Caco-2 (cell line): ENCODE measurements at places on chromosomes 13 and 19.

DNA sequence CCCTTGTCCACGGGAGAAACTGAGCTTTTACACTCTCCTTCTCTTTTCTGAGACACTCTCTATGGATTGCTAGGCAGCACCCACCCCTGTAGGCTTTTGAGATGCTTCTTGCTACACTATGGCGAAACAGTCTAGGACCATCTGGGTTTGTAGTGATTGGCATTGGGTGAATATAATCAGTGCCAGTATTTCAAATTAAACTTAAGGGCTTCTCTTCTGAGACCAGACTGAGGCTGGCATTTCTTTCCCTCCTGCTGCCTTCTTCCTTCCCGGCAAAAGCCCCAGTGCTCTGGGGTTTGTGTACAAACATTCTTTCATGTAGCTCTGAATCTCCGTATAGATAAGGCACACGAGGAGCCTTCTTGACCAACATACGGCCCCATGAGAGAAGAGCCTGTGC lies 276.7 kb downstream of the SLC7A1 start:
- H3K27me3 ChIP-seq = no peaks in the 10 kb centered on the region
- H3K4me1 ChIP-seq = no peaks in the 10 kb centered on the region
- no peak overlapping the region for H3K4me3 ChIP-seq
- H3K27ac ChIP-seq = no peak overlapping the region
- H3K36me3 ChIP-seq = no peaks in the 10 kb centered on the region

DNA sequence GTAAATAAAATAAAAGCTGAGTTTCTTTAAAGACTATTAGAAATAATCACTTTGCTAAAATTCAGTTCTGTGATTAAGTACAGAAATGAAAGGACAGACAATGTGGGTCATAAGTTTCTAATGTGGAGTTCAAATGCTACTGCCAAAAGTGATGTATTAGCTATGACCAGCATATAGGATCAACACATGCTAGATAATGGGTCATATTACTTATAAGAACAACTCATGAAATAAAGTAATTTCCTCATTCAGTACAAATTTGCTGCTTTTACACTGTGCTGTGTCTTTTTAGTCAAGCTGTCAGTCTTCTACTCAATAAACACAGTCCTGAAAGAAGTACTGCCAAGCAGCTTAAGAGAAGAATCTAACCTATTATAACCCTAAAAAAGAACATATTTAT lies 135.2 kb downstream of the VWA8 start:
- no peaks in the 10 kb centered on the region for H3K4me1 ChIP-seq
- H3K36me3 ChIP-seq = no peaks in the 10 kb centered on the region
- DNase-seq = no peak
- H3K27ac ChIP-seq = no peak overlapping the region
- no peaks in the 10 kb centered on the region for H3K27me3 ChIP-seq

- no peaks in the 10 kb centered on the region for H3K36me3 ChIP-seq
- no peak overlapping the region for H3K4me3 ChIP-seq
- H3K27ac ChIP-seq = no peak overlapping the region
- H3K4me1 ChIP-seq = no peaks in the 10 kb centered on the region
- DNase-seq = no peak
Observed at GRCh38 chr13:25827831-25828465, 223.9 kb downstream of the SHISA2 start.

DNA sequence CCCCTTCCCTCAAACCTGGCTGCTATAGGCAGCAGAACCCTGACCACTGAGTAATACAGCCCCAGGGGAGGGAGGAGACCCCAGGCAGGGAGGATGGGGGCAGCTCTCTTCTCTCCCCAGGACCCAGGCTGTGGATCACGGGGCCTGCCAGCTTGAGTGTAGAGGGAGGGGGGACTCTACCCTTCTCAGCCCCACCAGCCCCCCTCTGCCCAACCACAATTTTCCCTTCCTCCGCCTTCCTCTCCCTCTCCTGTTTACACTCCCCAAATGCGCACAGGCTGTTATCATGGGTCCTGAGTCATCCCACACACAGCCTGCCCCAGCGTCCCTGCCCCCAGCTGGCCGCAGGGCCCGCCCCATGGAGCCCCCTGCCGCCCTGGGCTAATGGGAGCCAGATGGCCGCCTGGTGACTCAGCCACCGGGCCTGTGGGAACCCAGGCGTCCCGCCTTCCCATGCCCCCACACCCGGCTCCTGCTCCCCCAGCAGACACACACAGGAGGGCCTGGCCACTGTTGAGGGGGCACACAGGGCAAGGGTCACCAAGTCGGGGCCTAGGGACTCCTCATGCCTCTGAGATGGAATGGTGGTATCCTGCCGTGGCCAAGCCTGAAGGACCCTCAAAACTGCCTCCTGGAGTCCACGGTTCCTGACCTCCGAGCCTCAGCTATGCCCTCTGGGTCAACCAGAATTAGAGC lies 13.6 kb downstream of the CCDC97 start:
- H3K4me1 ChIP-seq = peaks cover 43% of the 10 kb centered on the region
- no peaks in the 10 kb centered on the region for H3K27me3 ChIP-seq
- no peak for DNase-seq
- H3K4me3 ChIP-seq = no peak overlapping the region
- peak overlapping the region; percentile 46 for H3K27ac ChIP-seq
- H3K36me3 ChIP-seq = peaks cover 4% of the 10 kb centered on the region

- DNase-seq = no peak
- H3K27me3 ChIP-seq = no peaks in the 10 kb centered on the region
- no peak overlapping the region for H3K4me3 ChIP-seq
- H3K4me1 ChIP-seq = no peaks in the 10 kb centered on the region
- no peaks in the 10 kb centered on the region for H3K36me3 ChIP-seq
- no peak overlapping the region for H3K27ac ChIP-seq
Observed at GRCh38 chr13:106296723-106297122, 238.7 kb downstream of the EFNB2 start.

DNA sequence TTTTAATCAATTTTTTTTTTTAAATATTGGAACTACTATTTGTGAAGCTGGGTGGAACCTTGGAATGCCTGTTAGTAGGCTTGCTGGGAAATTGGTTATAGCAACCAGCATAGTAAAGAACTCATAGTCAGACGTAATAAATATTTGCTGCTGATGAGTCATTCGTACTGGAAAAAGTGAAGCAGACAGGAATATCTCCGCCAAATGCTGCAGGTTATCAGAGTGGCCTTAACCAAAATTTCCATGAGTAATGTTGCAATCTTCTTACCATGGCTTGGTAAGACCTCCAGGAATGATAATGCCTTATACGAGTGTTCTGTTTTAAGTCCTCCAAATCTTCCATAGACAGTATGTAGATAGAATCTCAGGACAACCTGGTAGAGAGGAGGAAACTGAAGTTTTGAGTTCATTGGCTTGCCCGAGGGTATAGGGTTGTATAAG lies 34.2 kb downstream of the MBNL2 start:
- H3K4me1 ChIP-seq = peaks cover 76% of the 10 kb centered on the region
- peak overlapping the region; percentile 98 for H3K27ac ChIP-seq
- DNase-seq = peak; percentile 67
- H3K4me3 ChIP-seq = no peak overlapping the region

DNA sequence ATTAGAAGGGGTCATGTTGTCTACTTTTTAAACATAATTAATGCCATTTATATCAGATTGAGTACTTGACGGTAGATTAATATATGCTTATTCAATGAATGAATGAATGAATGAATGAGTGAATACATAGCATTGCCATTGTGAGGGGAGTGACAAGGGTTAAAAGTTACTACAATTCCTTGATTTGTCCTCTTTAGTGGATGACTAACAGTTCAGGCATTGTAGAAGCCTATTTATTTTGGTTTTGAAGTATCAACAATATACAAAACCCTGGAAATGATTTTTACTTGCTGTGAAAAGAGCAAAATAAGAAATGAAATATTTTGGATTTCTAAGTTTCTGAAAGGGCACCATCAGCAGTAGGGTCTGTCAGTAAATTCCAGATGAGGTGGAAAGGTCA lies 122.7 kb downstream of the CYSLTR2 start:
- no peaks in the 10 kb centered on the region for H3K36me3 ChIP-seq
- H3K27me3 ChIP-seq = peaks cover 4% of the 10 kb centered on the region
- no peak for DNase-seq

DNA sequence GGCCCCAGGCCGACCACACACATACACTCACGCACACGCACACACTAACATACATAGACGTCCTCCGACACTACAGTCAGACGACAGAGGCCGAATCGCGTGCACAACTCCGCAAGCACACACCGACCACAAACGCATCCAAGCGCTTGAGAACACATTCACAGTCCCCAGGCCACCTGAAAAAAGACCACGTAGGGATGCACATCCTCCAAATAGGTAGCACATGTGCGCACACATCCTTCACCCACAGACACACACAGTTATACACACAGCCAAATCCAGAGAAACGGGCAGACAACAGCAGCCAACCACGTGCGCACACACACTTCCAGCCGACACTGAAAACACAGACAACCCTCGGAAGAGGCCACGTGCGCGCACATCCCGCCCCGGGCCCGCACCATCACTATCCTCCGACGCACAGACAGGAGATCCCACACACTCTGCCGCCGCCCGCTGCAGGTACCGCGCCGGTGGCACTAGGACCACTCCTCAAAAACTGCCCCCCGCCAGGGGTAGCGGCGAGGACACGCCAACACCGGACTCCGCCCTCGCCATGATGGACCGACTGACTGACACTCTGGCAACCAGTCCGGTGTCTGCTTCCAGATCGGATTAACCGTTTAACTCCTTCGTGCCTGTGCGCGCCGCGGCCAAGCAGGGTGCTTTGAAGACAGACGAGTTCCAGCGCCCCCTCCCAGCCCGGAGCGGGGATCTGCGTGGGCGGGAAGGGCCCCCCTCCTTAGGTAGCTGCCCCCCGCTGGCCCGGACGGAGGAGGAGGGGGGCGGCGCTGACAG lies 493 bp upstream of the PDE4A start:
- H3K27me3 ChIP-seq = peaks cover 7% of the 10 kb centered on the region
- no peak overlapping the region for H3K27ac ChIP-seq
- DNase-seq = peak; percentile 36
- H3K4me3 ChIP-seq = peak overlapping the region; percentile 25

GRCh38 chr13:44844786-44845185 lies 144.5 kb downstream of the NUFIP1 start:
- no peak overlapping the region for H3K27ac ChIP-seq
- no peaks in the 10 kb centered on the region for H3K27me3 ChIP-seq
- no peak for DNase-seq
- H3K4me1 ChIP-seq = peaks cover 10% of the 10 kb centered on the region
- no peak overlapping the region for H3K4me3 ChIP-seq
- H3K36me3 ChIP-seq = no peaks in the 10 kb centered on the region

GRCh38 chr13:84294576-84294975 lies 412.3 kb upstream of the SLITRK1 start:
- H3K27me3 ChIP-seq = no peaks in the 10 kb centered on the region
- no peak for DNase-seq
- H3K36me3 ChIP-seq = no peaks in the 10 kb centered on the region
- H3K4me1 ChIP-seq = peaks cover 13% of the 10 kb centered on the region; the same call in 1 of the 2 replicates

DNA sequence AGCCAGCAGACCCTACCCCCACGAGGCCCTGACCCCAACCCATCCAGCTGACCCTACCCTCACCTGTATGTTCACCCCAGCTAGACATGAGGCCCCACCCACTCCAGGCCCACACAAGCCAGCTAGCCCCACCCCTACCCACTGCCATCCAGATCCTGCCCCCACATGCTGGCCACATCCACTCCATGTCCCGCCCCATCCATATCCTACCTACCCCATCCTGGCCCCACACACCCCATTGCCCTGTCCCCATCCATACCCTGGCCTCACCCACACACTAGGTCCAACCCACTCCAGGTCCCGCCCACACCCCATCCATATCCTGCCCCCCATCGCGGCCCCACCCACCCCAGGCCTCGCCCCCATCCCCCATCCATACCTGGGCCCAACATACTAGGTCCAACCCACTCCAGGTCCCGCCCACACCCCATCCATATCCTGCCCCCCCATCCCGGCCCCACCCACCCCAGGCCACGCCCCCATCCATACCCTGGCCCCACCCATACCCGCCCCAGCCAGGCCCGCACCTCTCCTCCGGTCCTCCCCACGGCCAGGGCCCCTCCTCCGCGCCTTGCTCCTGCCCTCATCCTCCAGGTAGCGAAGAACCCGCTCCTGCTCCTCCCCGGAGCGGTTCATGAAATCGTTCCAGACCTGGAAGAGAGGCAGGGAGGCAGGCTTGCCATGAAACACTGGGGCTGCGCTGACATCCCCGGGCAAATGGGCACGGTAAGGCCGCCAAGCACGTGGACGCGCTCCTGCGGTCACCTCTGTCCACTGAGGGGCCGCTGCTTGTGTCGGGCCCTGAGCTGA lies 7.2 kb downstream of the RNU6-9 start:
- no peaks in the 10 kb centered on the region for H3K27me3 ChIP-seq
- H3K27ac ChIP-seq = no peak overlapping the region
- no peak overlapping the region for H3K4me3 ChIP-seq
- no peak for DNase-seq

GRCh38 chr19:7550169-7550770 lies 14.8 kb downstream of the PNPLA6 start:
- no peaks in the 10 kb centered on the region for H3K36me3 ChIP-seq
- DNase-seq = no peak
- no peaks in the 10 kb centered on the region for H3K4me1 ChIP-seq
- no peak overlapping the region for H3K27ac ChIP-seq
